Activated T-helper 1 cell treated with anti-CD3 and anti-CD28 coated beads, Interleukin-2, amount 50 U/mL, for 16 hours (primary cell): ENCODE measurements at places on chromosomes 7 and 10.

DNA sequence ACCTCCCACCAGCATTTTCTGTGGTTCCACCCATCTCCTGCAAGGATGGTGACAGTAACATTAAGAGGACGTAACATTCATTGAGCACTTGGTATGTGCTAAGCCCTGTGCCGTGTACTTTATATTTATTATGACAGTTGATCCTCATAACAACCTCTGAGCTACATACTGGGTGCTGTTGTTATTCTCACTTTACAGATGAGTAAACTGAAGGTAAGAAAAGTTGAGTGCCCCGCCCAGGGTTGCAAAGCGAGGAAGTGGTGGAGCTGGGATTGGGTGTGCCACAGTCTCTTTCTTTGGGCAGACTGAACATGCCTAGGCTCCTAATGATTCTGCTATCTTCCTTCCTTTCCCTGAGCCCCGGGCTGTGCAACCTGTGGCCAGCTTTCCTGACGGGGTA is 107.4 kb downstream of the SH3PXD2A start:
- no peak for DNase-seq

DNA sequence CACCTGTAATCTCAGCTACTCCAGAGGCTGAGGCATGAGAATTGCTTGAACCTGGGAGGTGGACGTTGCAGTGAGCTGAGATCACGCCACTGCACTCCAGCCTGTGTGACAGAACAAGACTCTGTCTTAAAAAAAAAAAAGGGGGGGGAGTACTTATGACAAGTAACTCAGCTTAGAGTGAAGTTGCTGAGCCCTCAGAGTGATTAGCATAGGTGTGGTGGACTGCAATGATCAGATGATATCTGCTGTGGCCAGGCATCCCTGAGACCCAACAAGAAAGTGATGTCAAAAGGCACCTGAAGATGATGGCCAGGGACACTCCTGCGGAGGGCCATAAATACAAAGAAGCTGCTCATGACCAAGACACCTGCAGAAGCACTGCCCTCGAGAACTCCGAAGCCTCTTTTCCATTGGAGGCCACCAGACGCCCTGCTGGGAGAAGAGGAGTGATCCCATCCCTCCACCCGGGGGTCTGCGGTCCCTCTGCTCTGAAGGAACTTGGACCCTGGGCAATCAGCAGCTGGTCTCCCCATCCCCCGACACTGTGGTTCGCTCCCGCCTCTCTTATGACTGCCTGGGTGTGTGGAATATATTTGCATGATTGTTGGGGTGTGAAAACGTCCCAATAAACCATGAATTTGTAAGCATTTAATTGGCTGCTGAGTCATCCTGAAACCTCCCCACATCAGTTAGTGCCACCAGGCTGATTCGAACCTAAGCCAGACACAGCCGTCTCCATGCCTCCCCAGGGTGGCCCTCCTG is 46.0 kb downstream of the RASGEF1A start:
- no peak for DNase-seq

DNA sequence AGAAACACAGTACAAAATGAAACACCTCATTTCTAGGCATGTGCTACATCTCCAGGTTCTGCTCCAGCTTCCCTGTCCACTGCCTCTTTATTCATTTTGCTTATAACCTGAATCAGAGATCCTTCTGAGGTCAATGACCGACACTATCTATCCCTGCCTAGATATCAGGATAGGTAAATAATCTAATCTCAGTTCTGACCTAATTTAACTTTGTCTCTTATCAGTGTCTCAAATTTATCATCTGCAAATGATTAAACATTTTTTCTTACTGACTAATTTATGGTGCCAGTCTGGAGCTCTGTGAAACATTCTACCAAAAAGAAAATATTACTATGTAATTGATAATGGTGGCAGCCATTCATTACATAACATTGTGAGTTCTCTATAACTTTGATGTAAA is 61.1 kb downstream of the SGCE start:
- no peak for DNase-seq

- DNase-seq, result no peak
Observed at GRCh38 chr7:21542891-21543527, at the start of gene DNAH11. DNAH11 (plus strand) TSS chr7:21543039; CDS start chr7:21543246, 207 bp downstream.

DNA sequence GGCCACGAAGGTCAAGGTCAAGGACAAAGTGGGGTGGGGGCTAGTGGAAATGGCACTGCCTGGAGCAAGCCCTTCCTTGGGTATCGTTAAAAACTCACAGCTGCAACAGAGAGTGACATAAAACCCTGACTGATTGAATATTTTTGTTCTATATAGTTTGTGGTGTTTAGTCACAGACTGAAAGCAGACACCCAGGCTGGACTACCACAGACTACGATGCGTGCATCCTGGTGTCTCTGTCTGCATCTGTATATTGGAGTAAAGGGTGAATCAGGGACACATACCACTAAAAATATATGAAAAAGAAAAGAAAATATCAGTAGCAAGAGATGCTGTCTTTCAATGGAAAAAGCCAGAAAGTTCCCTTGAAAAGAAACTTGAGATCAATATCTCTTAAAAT is 101.4 kb downstream of the KLF6 start:
- no peak for DNase-seq

DNA sequence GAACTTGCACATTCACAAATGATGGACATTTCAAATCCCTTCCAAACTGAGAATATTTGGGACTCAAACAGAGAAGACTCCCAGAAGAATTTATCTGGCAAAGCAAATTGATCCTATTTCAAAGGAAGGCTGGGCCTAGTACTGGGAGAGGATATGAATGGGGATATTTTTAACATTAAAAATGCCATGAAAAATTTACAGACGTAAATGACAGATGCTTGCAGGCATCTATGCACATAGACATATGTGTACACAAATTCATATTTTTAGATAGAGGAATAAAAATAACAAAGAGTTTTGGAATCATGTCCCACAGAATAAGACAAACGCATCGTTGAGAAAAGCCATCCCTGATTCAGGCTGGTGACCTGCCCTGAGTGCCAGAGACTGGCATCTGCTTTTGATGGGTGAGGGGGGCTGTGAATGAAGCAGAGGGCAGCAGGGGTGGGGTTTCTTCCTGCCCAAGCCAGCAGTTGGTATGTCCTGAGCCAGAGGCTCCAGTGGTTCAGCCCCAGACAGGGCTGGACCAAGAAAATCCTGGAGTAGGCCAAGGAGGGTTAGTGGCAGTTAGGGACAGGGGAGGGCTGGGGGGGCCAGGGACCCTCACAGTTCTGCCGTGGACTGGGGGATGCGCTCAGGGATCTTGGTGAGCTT is 138.5 kb downstream of the SLIT1 start:
- DNase-seq, result no peak

DNA sequence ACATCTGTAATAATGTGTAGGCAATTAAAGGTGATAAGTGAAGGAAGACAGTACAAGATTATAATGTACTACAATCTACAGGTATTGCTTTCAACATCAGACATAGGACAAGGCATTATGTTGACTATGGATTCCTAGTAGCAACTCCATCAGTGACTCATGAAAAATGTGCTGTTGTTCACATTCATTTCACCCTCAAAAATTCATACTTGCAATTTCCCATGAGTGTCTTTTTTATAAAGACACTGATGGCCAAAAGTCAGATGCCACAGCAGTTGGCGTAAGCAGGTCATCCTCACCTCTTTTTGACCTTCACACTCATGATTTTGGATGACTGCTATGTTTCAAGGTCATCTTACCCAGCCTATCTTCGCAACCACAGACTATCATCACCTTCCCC is 100.0 kb upstream of the AMPH start:
- no peak for DNase-seq

DNA sequence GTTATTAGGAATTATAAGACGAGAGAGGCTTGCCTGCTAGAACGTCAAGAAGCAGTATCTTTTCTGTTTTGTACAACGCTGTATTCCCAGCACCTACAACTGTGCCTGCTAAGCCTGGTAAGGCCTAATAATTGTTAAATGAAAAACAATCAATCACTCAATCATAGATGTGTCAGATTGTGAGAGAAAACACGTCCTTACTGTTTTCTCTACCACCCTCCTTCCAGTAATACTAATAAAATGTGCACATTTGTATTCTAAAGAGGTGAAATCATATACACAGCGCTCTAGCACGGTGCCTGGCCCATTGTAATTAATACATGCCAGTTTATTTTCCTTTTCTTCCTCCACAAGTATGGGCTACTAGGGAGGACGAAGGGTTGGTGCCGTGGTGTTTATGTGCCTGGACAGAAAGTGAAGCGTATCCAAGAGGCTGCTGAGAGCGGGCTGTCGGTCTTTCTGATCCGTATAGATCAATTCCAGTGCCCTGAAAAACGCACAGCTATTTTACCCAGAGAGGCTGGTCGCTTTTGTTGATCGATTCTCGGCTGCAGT is 1.5 kb upstream of the AUTS2 start:
- DNase-seq, result no peak

GRCh38 chr7:124550036-124550435 is 215.6 kb downstream of the GPR37 start:
- DNase-seq, result no peak
